ENCODE measurements at places on chromosomes 4 and X.

- no peak for DNase-seq
Observed at GRCh38 chr4:28462766-28463700, 1602.4 kb downstream of the STIM2 start.

DNA sequence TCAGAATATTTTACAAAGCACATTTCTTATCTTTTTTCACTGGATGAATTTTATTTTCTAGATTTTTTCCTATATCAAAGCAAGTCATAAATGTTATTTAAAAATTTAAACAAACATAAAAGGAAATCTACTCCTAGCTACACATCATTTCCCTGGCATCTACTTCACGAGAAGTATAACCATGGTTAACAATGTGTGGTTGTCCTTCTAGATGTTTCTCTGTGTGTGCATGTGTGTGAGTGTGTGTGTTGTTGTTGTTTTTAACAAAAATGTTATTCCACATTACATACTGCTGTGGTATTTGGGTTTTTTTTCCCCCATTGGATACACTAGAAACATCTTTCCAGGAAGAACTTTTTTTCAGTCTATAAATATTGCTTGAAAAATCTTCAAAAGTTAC, 103.1 kb downstream of the CHIC2 start:
- DNase-seq = peak; percentile 31

- no peak for DNase-seq
Observed at GRCh38 chr4:6825403-6825802, 42.9 kb downstream of the KIAA0232 start.

DNA sequence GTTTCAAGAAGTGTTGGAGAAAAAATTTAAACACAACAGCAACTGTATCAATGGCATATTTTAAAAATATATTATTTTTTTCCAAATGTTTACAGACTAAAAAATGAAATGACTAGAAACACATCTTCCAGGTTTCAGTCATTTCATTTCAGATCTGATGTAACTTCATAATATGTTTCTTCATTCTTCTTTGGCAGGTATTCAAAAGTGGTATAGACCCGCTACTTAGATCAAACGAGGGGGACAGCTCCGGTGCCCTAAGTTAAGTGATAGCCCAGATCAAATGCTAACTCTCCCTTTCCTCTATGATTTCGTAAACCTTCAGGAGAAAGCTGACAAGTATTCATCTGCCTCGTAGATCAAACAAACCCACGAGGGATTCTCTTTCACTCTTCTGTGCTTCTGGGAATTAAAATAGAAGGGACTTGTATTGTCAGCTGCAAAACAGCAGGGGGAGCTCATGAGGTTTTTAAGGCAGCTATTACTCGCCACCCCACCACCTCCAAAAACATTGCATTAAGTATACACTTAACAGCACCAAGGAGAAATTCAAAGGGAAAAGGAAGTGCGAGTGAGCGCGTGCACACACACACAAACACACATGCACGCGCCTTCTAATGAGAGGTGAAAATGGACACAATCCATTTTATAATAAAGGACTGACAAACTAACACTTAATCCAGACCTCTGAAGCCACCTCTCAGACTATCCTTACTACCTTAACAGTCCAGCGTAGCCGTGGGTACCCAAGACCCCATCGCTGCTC, 21.4 kb downstream of the HELT start:
- DNase-seq = peak; percentile 69

GRCh38 chr4:140626661-140627376, 58.1 kb upstream of the UCP1 start:
- peak; percentile 21 for DNase-seq

DNA sequence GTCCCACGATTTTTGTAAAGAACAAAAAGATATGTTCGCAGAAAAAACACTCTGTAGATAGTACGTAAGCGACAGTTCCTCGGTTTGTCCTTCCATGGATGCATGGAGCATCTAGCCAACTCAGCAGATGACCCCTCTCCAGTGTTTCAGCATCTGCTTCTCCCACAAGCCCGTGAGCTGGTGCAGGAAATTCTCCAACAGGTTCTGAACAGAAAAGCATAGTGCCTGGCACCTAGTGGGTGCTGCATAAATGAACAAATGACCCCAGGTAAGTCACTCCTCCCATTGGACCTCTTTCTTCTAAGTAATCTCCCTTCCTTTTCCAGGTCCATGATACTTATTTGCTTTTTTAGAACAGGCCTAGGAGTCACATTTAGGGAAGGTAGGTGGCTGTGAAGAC, 966 bp upstream of the KIAA0232 start:
- DNase-seq = no peak

DNA sequence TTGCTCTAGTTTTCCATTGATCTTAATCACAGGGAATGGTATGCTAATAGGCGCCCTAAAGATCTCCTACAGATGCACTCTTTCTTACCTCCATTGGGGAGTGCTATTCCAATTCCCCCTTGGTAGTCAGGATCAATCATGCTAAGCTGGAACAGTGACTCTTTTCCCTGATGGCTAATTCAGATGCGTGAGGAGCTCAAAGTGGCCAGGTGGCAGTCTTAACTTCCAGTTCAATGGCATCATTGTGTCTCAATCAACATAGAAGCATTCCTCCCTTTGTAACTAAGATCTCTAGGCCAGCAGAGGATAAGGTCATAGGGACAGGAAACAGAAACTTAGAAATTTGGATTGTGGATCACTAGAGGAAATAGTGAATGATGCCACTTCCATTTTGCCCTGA, 216.8 kb downstream of the GRID2 start:
- DNase-seq = no peak

DNA sequence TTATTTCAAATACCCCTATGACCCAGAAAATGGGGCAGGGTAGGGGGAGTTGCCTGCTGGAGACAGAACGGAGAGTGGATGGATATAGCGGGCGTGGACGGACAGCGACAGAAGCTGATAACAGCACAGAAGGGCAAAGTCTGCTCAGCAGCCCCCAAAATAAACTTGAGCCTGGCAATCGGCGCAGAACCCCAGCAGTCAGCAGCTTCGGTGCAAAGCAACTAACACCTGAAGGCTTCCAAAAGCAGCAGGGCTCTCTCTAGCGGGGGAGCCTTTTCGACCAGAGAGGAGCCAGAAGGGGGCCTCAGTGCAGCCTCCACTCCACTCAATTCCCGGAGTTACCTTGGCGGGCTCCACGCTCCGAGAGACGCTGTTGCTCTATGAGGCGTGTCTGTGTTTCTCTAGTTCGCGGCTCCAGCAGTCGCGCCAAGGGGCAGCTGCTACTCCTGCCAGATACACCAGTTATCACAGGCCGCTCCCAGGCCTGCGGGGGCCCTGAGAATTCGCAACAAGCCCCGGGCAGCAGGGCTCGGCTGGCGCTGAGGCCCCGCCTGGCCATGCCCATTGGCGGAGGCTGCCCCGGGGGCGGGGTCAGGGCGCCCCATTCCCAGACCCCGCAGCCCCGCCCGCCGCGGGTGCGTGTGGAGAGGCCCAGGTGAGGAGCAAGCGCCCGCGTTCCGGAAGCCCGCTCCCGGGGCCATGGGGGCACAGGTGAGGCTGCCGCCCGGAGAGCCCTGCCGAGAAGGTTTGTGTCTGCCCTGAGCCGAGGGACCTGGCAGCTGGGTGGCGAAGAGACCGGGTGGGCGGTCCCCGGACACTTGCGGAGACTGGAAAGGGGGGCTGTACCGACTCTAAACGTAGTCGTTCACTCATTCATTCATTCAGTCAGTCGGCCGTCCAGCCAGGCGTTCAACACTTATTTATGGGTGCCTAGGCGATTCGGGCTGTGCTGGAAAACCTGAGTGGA, at the start of the genes CNGA1 and NIPAL1:
TSS of gene CNGA1 (minus strand) at position 541 of the 967 bp plus-strand sequence. CDS start 63,992 bp downstream, outside the sequence.
TSS of gene NIPAL1 (plus strand) at position 632 of the 967 bp plus-strand sequence. CDS start at position 700, 68 bp downstream.
- DNase-seq = peak; percentile 62

GRCh38 chr4:61799794-61800193, 599.7 kb downstream of the ADGRL3 start:
- DNase-seq = no peak

- peak; percentile 57 for DNase-seq
Observed at GRCh38 chr4:152536545-152537182, 772 bp upstream of the FBXW7 start.

GRCh38 chr4:108209489-108209888, 40.8 kb upstream of the LEF1 start:
- no peak for DNase-seq

GRCh38 chr4:99205153-99205979, 13.7 kb downstream of the ADH6 start:
- DNase-seq = peak; percentile 21

GRCh38 chr4:87360338-87360935, 30.6 kb downstream of the HSD17B11 start:
- peak; percentile 1 for DNase-seq

- DNase-seq = no peak
Observed at GRCh38 chr4:85492336-85492735, 17.4 kb downstream of the ARHGAP24 start.

- no peak for DNase-seq
Observed at GRCh38 chrX:112759512-112759911, 79.8 kb upstream of the LHFPL1 start.

GRCh38 chrX:8139716-8140115, 31.4 kb downstream of the VCX2 start:
- no peak for DNase-seq

DNA sequence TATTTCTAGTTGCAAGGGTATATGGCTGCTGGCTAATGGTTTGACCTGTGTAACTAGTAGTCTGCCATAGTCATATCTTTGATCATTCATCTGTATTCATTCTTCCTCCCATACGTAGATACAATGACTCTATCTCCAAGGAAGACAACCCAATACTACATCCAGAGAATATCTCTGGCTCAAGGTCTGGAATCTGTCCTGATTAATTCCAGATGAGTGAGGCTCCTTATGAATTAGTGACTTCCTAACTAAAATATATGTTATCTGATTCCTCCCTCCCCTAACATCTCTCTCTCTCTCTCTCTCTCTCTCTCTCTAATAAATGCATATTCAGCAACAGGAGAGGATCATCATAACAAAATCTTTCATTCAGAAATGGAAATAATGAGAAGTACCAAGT, 641.5 kb downstream of the FAT4 start:
- peak; percentile 8 for DNase-seq
